Right kidney (tissue), 9 donors: ENCODE measurements at places on chromosomes 12 and 14.

- DNase-seq: no peak
These were observed 70.8 kb upstream of the TMCC3 start for GRCh38 chr12:94721173-94721572.

- no peak for DNase-seq
These were observed 350.0 kb downstream of the GALC start for GRCh38 chr14:87643005-87643404.

DNA sequence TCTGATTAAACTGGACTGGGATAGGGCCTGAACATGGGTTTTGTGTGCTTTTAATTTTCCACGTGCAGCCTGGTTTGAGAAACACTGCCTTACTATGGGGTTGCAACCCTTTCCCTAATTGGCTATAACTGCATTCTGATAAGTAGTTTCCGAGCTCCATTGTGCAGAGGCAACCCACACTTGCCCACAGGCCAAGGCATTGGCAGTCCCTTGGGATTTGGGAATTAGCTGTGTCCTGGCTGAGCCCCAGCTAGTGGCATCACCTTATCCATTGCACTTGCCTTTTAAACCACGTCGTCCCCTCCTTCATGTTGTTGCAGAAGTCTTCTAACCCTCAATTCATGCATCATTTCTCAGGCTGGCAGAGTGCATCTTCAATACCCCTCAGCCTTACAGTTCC, 10.2 kb downstream of the VCPKMT start:
- DNase-seq: no peak

DNA sequence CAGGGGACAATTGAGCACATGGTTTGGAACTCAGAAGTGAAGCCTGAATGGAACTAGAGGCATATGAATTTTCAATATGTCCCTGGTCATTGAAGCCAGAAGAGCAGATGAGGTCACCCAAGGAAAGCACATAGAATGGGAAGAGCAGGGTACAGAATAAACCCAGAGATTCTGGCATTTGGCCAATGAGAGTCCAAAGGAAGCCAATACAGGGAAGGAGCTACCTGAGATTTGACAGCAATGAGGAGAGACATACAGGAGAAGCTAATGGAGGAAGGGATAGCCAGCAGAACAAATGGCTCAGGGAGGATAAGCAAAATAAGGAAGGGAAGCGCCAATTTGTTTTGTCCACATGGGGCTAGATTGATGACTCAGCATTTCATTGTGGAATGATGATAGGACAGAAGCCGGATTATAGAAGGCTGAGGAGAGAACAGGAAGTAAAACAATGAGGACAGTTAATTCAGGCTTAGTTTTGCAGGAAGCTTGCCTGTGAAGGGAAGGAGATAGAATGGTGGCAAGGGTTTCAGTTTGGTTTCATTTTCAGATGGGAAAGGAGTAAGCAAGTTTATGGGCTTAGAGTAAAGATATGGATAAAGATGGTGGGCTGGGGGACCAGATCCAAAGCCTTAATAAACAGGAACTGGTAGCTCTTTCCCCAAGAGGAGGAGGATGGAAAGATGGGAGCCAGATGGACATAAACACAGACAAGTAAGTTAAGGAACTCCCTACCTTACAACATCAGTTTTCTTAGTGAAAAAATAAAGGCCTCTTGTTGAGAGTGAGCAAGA, 3.2 kb upstream of the SPTSSA start:
- DNase-seq: no peak

- DNase-seq: no peak
These were observed 6.4 kb downstream of the SLC15A4 start for GRCh38 chr12:128817111-128818015.

DNA sequence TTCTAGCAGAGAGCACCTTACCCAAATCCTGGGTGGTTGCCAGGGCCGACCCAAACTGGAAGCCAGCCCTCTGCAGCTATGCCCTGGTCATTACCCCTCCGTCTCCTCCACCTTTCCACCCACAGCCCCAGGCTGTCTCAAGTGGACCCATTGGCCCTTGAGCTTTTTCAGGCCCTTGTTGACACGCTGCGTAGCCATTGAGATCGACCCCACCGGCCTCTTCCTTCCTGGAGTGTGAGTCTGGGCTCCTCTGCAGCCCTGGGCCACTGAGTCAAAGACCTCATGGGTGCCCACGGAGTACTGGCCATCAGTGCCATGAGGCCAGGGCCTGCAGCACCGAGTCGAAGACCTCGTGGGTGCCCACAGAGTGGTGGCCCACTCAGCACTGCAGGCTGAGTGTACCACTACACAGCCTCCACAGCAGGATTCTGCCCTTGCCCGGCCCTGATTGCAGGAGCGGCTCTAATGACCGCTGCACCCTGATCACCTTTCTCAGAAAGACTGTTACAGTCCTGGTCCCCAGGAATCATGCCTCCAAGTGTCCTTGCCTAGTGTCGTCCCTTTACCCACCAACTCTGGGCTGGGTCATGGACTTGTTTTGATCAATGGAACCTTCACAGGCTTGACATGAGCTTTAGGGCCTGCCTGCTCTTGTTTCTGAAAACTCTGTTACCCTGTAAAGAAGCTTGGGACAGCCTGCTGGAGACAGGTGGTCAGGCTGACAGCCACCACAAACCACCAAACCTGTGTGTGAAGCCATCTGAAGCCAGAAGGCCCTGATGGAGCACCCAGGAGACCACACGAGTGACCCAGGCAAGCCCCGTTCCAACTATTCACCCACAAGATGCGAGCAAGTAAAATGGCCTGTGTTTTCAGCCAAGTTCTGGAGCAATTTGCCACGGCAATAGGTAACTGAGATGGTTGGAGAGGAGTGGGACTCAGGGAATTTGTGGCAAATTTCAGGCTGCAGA, 39.6 kb upstream of the TRAF3 start:
- no peak for DNase-seq

GRCh38 chr14:96792003-96792402, 5.2 kb upstream of the VRK1 start:
- DNase-seq: no peak

DNA sequence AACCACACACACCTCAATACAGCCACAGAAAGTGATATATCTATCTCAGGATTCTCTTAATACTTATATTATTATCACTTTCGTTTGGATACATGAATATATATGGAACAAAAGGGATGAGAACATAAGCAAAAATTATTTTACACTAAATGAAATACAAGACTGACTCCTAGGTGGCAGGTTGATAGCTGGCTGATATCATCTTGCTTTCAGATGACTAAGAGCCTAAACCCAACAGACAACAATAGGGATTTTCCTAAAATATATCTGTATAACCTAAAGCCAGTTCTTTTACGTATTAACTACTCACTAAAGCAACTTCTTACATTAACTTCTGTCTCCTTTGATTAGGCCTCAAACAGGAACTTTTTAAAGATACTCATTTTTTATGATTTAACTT, 65.1 kb downstream of the BAZ1A start:
- DNase-seq: no peak

GRCh38 chr12:3537719-3538465, 46.9 kb downstream of the PRMT8 start:
- DNase-seq: no peak

GRCh38 chr14:104794099-104794498, 1.4 kb downstream of the AKT1 start:
- no peak for DNase-seq

GRCh38 chr12:1692895-1693610, 2.2 kb downstream of the ADIPOR2 start:
- no peak for DNase-seq

- no peak for DNase-seq
These were observed 51.2 kb upstream of the CCDC60 start for GRCh38 chr12:119283310-119283709.

DNA sequence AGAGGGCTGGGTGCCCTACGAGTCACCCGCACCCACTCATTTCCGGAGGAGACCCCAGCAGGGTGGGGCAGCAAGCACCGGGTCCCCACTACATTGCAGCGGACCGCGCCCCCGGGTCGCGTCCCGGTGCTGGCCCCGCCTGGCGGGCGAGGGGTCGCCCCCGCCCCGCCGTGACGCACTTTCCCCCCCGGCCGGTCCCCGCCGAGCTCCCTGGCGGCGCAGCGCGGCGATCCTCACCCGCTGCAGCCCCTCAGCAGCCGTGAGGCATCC, 106.1 kb downstream of the PRICKLE1 start:
- no peak for DNase-seq

GRCh38 chr14:93579178-93579577, 148.4 kb downstream of the UNC79 start:
- no peak for DNase-seq

DNA sequence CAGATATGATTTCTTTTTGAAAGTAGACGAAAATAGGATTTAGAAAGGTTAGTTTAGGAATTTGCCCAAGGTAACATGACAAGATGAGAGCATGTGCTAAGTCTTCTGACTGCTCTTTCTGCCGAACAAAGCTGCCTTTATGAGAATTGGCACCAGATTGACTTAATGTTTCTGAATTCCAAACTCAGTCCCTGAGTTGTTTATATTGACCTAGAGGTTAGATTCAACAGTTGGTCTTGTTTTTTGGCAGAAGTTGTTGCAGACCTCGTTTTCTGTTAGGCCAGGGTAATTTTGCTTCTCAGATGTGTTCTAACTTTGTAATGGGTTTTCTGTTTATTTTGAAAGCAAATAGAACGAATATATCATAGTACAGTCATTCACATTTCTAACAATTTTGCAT, 61.5 kb upstream of the LRTM2 start:
- no peak for DNase-seq

GRCh38 chr14:89619596-89619995, 202.6 kb upstream of the FOXN3 start:
- DNase-seq: no peak

DNA sequence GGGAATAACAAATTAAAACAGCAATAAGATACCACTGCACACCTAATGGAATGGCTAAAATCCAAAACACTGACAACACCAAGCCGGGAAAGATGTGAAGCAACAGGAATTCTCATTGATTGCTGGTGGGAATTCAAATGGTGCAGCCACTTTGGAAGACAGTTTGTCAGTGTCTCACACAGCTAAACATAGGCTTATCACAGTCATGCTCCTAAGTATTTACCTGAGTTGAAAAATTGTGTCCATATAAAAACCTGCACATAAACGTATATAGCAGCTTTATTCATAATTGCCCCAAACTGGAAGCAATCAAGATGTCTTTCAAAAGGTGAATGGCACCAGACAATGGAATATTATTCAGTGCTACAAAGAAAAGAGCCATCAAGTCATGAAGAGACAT, 21.6 kb downstream of the GNPTAB start:
- no peak for DNase-seq
